ENCODE measurements at places on chromosomes 3 and 15.

DNA sequence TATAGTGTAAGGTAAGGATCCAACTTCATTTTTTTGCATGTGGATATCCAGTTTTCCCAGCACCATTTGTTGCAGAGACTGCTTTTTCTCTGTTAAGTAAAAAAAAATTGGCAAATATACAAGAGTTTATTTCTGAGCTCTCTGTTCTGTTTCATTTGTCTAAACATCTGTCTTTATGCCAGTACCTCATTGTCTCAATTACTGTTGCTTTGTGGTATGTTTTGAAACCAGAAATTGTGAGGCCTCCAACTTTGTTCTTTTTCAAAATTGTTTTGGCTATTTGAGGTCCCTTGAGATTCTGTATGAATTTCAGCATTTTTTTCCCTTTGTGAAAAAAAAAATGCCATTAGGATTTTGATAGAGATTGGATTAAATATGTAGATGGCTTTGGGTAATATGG is 150.5 kb downstream of the MINAR1 start:
- no peak for DNase-seq

- no peak for DNase-seq
Observed at GRCh38 chr15:81152339-81152738, 18.3 kb downstream of the CFAP161 start.

- DNase-seq: no peak
Observed at GRCh38 chr3:181362378-181362777, 349.3 kb upstream of the SOX2 start.

GRCh38 chr15:97652700-97653167 is 307.8 kb upstream of the ARRDC4 start:
- no peak for DNase-seq

Data from activated CD4-positive, alpha-beta T cell treated with anti-CD3 and anti-CD28 coated beads for 36 hours (primary cell).